ENCODE measurements at places on chromosomes 6 and 20. TPM values are rescaled to one million over a fixed set of nuclear protein-coding genes. Genes with fewer than 3 reads are reported as not detected.

Gene UNC93A
- total RNA-seq, result not detected

Gene SLC52A3
- 10.2 TPM for total RNA-seq

Gene GMPR
- total RNA-seq, result 24.0 TPM

Gene PAK5
- total RNA-seq, result not detected

Gene SLC17A4
- not detected for total RNA-seq

Gene BTN1A1
- total RNA-seq, result 0.32 TPM

Gene GPR6
- not detected for total RNA-seq

Gene PHF10
- total RNA-seq, result 45.5 TPM

Gene PDYN
- total RNA-seq, result not detected

Gene PNPLA1
- total RNA-seq, result 0.10 TPM

Gene ABT1
- total RNA-seq, result 26.7 TPM

- DNase-seq, result no peak
Observed at GRCh38 chr6:157236040-157236725, 87.1 kb downstream of the TMEM242 start.

DNA sequence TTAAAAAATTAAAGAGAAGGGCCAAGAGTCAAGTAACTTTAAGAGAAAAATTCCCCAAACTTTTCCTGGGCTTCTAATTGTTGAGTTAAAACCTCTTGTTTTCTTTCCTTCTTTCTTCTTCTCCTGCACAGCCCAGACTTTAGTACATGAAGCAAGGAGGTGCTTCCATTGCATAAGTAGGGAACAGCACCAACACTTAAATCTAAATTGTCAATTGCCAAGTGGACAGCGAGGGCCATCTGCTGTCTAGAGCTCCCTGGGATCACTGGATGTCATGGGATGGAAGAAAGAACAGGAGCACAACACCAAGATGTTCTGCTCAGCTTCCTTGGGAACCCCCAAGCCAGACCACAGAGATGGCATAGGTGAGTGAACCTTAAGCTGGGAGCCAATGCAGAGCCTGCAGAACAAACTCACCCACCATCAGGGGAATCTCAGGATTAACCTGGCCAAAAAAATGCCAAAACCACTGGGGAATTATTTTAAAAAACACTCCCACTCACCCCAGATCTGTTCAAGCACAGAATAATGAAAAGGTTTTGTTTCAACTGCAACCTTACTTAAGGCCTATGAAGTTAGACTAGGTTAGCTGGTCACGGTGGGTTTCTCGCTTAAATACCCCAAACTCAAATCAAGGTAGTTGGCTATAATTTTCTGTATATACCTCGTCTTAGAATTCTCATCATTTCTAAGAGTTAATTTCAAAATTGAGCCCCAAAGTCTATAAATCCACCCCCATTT lies 67.8 kb downstream of the TNFRSF21 start:
- no peak for DNase-seq

DNA sequence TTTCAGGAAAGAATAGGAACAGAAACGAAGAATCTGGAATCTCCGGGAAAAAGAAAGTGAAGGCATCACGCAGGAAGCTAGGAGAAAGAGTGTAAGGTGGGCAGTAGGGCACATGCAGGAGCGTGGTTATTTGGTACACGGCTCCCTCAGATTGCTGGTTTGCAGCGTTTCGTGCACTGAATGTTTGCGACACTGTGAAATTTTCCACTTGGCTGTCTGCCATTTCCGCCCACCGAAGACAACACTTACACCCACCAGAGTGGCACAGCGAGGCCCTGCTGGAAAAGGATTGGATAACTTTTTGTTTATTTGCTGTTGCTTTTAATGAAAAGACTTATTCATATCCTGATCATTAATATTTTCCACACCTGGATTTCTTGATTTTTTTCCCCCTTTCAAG lies 248.3 kb downstream of the GMPR start:
- no peak for DNase-seq

DNA sequence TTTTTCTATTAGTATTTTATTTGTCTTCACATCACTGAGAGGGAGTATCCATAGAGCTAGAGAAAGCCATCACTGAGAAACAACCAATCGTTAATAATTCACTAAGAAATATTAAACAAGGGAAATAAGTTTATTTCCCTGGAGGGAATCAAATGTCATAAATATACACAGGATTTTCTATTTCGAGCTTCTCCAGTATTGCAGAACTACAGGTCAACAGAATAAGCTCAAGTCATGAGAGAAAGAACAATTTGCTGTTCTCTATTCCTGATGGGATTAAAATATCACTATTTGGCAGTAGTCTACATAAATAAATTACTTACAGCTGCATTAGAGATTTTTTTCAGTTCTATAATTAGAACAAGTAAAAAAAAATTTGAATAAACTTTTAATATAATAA lies 2.2 kb upstream of the FAM162B start:
- DNase-seq, result no peak

DNA sequence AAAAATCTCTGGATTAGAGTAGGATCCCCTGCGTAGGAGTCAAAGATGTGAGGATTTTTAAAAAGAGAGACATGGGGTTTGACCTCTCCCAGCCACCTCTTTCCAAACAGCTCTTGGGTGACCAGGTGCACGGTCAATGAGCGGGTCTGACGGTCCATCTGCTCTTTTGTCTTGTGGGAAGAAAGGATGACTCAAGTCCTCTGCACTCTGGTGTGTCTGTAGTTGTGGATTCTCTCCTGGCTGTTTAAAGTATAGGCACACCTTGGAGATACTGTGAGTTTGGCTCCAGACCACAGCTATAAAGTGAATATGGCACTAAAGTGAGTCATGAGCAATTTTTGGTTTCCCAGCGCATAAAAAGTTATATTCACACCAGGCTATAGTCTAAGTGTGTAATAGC lies 209.8 kb downstream of the BMP7 start:
- DNase-seq, result no peak

- DNase-seq, result no peak
Observed at GRCh38 chr6:102549221-102549874, 1155.8 kb downstream of the GRIK2 start.

GRCh38 chr6:111573892-111574797 lies 31.5 kb downstream of the TRAF3IP2 start:
- no peak for DNase-seq

DNA sequence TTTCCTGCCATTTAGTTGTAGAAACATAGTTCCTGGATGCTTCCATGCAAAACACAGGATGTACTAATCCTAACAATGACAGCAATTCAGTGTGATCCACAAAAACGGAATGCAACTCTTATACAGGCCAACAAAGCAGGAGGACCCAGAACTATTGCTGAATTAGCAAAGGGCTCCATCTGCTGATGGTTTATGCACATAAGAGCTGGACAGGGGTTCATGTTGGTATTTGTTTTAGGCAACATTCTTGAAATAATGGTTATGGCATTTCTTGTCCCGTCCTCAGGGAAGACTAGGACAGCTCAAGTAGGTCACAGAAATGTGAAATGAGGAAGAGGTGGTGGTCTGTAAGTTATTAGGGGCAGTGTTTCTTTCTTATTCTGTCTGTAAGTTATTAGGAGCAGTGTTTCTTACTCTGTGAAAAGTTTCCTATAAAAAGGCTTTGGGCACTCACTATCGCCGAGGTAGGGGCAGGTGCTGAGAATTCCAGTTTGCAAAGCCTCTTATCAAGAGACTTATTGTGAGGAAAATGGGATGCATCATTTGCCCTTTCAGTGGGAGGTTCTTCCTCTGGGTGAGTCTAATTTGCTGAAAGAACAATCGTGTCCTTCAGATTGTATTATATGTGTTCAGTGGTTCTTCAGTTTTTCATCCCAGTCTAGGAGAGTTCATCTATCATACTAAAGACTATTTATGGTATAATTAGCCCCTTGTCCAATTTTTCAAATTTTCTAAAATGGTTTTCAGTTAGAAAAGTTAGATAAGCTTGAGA lies 171.1 kb downstream of the MCHR2 start:
- DNase-seq, result peak; percentile 37

DNA sequence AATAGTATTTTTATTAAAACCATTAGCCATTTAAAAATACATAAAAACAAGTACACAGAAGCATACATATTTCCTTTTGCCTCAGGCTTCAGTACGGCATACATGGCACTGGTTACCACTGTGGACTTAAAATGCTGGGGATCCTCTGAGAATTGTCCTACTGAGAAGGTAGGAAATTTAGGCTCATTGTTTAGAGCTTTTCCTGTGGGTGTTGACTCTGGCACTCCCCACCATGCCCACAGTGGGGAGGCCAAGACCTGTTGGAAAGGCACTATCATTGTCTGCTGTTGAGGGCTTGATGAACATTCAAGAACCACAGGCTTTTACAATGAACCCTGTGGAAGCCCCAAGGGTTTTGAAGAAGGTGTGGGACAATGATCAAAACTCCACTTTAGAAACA lies 473.4 kb downstream of the BTBD3 start:
- no peak for DNase-seq

DNA sequence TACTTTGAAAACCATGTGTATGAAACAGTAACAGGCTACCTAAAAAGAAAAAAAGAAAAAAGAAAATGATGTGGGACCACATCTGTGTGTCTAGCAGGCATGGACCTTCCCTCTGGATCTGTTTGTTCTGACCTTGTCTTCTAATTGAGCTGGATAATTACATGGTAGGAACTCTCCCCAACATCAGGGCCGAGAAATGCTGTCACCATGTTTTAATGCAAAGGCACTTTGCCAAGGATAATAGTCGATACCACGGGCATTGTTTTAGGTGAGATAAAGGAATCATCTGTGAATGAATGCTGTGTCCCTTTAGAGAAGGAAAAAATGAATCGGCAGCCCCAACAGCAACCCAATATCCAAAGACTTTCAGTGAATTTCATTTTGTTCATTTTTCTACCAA lies 149.1 kb downstream of the ZDHHC14 start:
- DNase-seq, result no peak

- peak; percentile 88 for DNase-seq
Observed at GRCh38 chr6:44058617-44059358, 68.5 kb downstream of the MRPL14 start.

- DNase-seq, result no peak
Observed at GRCh38 chr6:158596861-158597260, 37.0 kb downstream of the TMEM181 start.

- DNase-seq, result no peak
Observed at GRCh38 chr6:90135667-90136066, 161.0 kb downstream of the BACH2 start.

DNA sequence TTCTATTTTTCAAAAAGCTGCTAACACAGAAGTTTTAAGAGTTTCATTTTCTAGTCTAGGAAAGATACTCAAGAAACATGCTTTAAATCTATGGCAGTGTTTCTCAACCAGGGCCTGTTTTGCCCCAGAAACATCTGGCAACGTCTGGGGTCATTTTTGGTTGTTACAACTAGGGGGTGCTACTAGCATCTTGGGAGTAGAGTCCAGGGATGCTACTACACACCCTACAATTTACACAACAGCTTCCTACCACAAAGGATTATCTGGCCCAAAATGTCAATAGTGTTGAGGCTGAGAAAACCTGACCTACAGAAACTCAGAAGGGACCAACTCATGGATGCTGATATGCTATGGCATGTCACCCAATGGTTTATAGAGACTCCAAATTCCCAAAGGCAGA lies 24.4 kb downstream of the SERAC1 start:
- DNase-seq, result no peak

GRCh38 chr6:169966312-169967181 lies 215.1 kb downstream of the ERMARD start:
- DNase-seq, result no peak

DNA sequence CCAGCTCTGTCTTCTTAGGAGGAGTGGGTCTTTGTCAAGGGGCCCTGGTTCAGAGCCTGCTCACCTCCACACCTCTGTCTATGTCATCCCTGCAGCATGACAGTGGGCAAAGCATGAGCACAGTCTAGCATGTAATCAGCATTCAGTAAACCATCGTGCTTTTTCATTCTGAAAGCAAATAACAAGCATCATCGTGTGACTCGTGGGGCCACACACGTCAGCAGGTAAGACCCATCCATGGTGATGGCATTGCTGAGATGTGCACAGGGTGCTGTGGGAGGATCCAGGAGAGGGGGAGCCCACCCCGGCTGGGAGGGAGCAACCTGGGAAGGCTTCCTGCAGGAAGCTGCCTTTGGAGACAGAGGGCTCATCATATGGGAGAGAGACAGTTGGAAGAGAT lies 106.7 kb downstream of the TMEM242 start:
- no peak for DNase-seq

DNA sequence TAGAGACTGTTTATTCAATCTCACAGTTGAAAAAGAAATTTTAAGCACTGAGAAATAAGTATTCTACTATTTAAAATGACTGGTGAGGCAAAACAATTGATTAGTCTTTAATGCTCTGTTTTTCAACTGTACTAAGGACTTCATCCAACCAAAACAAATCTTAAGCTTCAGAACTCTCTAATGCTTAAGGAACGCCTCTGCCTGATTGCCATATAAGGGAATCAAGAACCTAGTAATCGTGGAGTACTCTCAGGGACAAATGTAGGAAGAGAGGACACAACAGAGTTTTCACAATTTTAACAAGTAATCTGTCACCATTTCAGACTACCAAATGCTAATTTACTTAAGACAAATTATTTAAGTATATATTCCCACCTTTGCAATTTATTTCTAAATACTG lies 16.1 kb downstream of the FBXO30 start:
- DNase-seq, result no peak

- no peak for DNase-seq
Observed at GRCh38 chr6:117298941-117299340, 33.6 kb downstream of the VGLL2 start.

DNA sequence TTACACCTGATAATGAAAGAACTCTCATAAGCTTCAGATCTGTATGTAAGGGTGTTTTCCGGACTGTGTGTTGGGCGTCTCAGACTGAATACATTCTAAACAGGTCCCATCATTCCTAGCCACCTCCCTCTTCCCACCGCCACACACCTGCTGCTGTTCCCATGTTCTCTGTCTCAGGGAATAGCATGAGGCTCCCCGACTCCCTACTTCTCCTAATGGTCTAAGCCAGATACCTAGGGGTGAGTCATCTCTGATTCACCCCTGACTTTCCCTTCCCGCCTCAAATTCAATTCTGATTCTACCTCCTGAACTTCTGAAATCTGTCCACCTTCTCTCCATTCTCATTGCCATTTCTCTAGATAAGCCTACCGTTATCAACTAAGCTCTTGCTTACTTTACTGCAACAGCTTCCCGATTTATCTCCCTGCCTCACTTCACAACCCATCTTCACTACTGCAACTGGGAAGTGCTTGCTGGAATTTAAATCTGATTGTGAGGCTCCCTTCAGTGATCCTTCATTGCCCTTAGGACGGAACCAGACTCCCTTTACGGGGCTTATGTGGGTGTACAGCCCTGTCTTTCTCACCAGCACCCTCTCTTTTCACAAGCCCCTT lies 1.6 kb downstream of the TMEM14A start:
- peak; percentile 52 for DNase-seq

DNA sequence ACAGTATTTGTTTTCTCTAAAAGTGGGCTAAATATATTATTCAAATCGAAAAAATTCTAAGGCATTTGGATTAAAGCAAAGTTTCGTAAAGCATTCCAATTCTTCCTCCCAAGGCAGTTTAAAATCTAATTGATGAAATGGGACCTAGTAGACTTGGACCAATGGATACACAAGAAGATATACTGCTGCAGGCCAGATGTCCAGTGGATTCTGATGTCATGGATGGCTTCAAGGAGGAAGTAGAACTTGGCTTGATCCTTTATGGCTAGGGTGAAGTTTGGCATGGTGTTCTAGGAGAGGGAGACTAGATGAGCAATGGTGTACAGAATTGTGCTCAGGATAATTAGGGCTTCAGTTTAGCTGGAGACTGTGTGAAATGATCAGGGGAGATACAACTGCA lies 559.5 kb upstream of the MMS22L start:
- no peak for DNase-seq

- peak; percentile 71 for DNase-seq
Observed at GRCh38 chr6:25556516-25556915, 95.5 kb upstream of the SCGN start.

- peak; percentile 65 for DNase-seq
Observed at GRCh38 chr20:2314759-2315439, 19.1 kb downstream of the TGM3 start.

All from HCT116 (cell line).